ENCODE measurements at places on chromosomes 2 and 18.

GRCh38 chr2:3960106-3960505, 256.7 kb downstream of the DCDC2C start:
- DNase-seq = no peak

DNA sequence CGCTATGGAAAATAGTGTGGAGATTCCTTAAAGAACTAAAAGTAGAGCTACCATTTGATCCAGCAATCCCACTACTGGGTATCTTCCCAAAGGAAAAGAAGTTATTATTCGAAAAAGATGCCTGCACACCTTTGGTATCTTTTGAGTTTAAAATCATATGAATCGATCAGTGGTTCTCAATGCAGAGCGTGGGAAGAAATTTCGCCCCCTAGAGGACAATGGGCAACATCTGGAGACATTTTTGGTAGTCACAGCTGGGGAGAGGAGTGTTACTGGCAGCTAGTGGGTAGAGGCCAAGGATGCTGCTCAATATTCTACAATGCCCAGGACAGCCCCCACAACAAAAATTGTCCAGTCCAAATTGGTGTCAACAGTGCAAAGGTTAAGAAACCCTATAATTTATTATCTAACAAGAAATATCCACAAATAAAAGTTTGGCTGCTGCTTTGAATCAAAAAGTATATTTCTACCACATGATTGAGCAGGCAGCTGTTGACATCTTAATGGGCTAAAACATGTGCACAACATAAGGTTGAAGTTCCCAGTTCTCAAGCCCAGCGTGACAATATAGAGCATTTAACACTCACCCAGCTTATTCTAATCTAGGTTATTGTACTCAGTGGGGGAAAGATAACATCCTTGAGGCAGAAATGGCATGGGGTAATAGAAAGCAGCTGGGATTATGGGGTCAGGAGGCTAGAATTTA, 425.7 kb downstream of the LRATD1 start:
- no peak for DNase-seq

DNA sequence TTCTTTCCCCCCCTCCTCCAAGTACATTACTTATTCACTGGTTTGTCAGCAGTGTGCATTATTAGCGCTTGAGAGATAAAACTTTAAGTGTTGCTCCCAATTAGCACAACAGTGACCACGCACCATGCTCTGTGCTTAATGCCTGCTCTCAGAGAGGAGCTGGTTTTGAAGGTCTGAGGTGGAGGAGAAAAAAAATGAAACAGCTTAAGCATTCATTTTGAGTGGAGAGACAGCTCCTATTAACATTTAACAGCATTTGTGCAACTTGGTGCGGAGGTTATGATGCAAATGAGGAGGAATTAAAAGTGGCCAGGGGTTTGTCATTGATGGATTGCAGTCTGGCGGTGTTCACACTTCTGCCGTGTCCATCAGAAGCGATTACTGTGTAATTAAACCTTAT, 141.8 kb downstream of the FIGN start:
- DNase-seq = no peak

DNA sequence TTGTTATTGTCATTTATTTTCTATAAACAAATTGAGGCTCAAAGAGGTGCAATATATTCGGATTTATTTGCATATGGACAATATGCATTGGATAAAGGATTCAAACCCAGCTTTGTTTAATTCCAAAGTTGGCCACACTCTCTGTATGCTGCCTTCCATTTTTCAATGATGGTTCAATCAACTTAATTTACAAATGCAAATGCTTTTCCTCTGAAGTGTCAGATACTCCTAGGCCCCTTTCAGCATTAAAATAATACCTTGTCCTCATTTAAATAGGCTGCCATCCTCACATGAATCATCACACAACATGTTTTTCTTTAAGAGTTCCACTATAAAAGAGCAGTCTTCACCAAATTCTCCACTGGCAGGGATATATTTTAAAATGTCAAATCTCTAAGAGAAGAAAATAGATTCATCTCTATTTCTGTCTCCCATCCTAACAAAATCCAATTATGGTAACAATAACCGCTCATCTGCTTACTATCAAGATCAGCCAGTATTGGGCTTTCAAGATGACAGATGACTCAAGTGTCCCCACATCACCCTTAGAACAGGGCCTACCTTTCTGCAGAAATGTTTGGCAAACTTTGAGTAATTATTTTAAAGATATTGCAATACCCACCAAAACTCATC, 114.8 kb downstream of the SCG2 start:
- DNase-seq = no peak

DNA sequence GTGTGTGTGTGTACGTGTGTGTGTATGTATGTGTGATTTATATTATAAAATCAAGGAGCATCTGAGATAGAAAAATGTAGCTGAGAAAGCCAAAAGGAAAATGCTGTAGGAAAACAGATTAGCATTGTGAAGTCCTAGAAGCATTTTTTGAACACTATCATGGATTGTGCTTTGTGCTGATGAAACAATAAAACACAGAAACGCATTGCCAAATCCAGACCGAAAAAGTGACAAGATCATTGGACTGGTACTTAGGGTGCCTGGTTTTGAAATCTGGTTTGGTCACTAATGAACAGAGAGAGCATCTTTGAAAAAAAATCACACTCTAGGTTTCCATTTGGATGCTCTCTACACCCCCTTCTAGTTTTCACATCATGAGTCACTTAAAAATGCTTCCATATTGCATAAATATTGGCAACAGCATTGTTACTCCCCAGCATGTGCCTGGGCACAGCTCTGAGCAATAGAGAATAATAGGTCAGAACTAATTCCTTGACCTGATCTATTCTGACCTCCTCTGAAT, 214.6 kb upstream of the LRRTM1 start:
- no peak for DNase-seq

- DNase-seq = no peak
These were observed 64.8 kb downstream of the BCL2L11 start for GRCh38 chr2:111185361-111186022.

GRCh38 chr2:101811226-101812015, 113.9 kb downstream of the MAP4K4 start:
- no peak for DNase-seq

- DNase-seq = no peak
These were observed 114.0 kb downstream of the CYP26B1 start for GRCh38 chr2:72033636-72034035.

DNA sequence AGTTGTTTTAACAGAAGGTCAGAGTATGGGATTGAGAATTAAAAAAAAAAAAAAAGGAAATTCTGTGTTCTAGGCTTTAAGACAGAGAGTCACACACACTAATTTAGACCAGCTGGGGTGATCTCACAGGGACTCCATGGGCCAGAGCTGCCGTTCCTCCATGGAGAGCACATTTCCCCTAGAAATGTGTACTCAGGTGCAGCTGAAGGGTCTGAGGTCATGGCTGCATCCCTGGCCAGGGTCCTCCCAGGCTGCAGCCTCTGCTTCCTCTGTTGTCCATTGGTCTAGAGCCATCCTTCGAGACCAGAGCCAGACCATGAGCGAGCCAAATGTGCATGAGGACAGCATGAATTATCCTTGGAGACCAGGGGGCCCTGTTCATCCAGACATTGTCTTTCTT, 190.1 kb upstream of the TNP1 start:
- DNase-seq = no peak

- DNase-seq = no peak
These were observed 9.6 kb upstream of the FAHD2A start for GRCh38 chr2:95392730-95393455.

DNA sequence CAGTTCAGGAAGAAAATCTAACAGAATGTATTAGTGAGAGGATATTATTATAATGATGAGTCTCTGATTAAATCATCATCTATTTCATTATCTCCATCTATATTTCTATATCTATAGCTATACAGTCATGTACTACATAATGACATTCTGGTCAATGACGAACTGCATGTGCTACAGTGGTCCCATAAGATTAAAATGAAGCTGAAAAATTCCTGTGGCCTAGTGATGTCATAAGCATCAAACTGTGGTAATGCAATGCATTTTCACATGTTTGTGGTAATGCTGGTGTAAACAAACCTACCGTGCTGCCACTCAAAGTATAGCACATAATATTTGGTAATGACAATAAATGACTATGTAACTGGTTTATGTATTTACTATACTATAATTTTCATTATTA, 1127.9 kb upstream of the CHAC2 start:
- DNase-seq = no peak

DNA sequence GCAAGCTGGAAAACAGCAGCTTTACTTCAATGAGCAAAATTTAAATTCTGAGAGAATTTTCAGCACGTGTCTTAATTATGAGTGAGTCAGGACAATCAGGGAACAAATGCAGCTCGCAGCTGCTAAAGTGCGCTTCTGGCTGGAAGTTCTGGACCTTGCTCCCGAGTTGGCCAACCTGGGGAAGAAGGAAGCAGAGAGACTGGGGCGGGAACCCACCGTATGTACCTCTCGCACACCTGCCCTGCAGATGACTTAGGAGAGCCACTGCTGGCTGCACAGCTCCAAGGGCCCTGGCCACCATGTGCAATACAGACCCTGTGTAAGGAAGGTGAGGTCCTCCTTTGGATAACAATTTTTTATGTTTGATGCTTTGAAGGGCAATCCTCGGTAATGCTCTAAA, 42.4 kb downstream of the REEP1 start:
- DNase-seq = no peak

- DNase-seq = no peak
These were observed 10.4 kb downstream of the ERFE start for GRCh38 chr2:238169048-238169707.

DNA sequence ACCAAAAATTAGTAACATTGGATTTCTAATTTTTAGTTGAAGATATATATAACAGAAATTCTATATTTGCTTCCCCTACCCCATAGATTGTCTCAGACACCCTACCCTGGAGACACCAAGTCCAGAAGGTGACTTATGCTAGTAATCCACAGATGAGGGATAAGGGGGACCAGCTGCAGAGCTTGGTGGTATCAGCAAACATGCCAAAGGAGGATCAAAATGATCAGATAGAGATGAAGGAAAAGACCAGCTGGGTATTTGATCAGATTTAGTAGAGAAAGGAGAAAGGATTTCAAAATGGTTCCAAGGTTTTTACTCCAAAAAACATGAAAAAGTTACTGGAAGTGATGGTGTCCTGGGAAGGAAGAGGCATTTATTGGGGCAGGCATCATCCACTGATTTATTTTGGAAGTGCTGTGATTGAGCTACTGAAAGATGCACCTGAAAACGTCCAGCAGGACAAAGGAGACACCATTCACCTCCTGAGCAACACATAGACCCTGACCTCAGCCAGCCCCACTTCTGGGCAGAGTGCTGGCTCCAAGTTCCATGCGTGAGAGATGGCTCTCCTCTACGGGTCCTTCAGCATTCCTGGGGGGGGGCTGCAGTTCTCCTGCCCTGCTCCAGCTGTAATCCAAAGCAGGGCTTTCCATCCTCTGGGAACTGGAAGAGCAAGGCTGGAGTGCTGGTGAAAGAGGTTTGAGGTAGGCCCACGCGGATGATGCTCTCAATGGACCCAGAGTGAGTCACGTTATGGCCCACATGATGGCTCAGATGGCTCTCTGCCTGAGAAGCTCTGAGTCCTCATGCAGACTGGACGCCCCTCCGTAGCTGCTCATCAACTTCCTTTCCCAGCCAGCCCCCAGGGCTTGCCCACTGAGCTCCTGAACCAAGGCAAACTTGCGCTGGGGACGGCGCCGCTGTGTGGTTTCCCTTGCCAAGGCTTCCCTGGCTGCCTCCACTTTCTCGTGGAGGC, 3.7 kb upstream of the LRRFIP1 start:
- no peak for DNase-seq

GRCh38 chr18:55477499-55477859, 110.5 kb downstream of the TCF4 start:
- peak; percentile 4 for DNase-seq

DNA sequence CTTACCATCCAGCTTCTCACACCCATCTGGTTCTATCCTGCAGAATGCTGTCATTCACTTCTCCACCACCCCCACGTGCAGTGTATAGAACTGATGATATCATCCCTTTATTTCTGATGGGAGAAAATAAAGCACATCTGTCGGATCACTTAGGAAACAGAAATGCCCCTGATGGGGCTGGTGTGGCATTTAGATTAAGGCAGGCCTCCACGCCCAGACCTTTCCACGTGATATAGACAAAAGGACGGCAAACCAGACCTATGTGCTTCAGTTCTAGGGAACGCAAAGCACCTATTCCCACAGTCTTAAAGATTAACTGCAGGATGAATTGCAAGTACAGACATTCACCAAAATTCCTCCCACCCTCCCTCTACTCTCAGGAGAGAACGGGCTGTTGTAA, 27.6 kb upstream of the CABLES1 start:
- DNase-seq = no peak

- DNase-seq = no peak
These were observed 126.7 kb downstream of the TWIST2 start for GRCh38 chr2:238974501-238975166.

- peak; percentile 28 for DNase-seq
These were observed 102.9 kb downstream of the BCL2 start for GRCh38 chr18:63216516-63217311.

DNA sequence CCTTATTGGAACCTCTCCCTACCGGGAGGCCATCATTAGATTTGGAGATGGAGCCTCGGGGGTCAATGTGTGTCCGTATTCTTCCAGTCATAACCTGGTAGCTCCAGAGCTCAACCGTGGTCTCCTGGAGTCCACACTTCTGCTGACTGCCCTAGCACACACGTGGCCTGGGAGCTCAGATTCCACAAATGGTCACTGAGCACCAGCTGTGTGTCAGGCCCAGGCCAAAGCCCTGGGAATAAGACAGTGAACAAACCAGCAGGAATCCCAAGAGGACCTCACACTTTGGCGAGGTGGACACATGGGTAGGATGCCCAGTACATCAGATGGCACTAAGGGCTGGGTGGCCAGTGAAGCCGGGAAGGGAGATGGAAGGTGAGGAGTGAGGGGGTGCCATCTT, 15.5 kb downstream of the GYPC start:
- no peak for DNase-seq

GRCh38 chr2:11079136-11079824, 76.0 kb upstream of the SLC66A3 start:
- no peak for DNase-seq
